ENCODE measurements at places on chromosomes 11 and 22.

GRCh38 chr11:75264356-75264755 is 23.8 kb downstream of the TPBGL start:
- H3K4me3 ChIP-seq = no peak overlapping the region
- peak overlapping the region; percentile 16 for H3K27ac ChIP-seq
- no peaks in the 10 kb centered on the region for H3K27me3 ChIP-seq
- DNase-seq = no peak

GRCh38 chr22:22685586-22685985 is 41.2 kb downstream of the GGTLC2 start:
- no peaks in the 10 kb centered on the region for H3K4me1 ChIP-seq
- H3K4me3 ChIP-seq = no peak overlapping the region
- no peaks in the 10 kb centered on the region for H3K36me3 ChIP-seq
- no peak for DNase-seq
- no peak overlapping the region for H3K27ac ChIP-seq

DNA sequence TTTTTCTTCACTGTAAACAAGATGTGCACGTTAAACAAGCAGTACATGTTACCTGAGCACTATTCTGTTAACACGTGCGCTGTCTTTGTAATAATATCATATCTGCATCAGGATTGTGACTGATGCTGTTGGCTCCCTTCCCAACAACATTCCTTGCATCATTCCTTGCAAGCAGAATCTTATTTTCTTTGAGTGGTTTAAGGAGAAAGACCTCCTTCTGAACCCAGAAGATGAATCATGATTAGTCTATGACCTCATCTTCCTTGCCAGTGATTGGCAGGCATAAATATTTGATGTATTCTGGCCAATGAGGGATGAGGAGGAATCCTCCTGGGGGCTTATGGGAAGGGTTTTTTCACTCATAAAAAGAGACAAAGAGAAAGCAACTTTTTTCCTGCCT is 46.2 kb downstream of the C11orf71 start:
- peaks cover 8% of the 10 kb centered on the region for H3K27me3 ChIP-seq
- no peaks in the 10 kb centered on the region for H3K36me3 ChIP-seq
- no peak for DNase-seq
- H3K27ac ChIP-seq = no peak overlapping the region

GRCh38 chr11:57031556-57031955 is 42.8 kb downstream of the OR5AK2 start:
- H3K4me1 ChIP-seq = no peaks in the 10 kb centered on the region
- H3K27me3 ChIP-seq = no peaks in the 10 kb centered on the region
- H3K4me3 ChIP-seq = no peak overlapping the region
- no peaks in the 10 kb centered on the region for H3K36me3 ChIP-seq
- H3K27ac ChIP-seq = no peak overlapping the region

DNA sequence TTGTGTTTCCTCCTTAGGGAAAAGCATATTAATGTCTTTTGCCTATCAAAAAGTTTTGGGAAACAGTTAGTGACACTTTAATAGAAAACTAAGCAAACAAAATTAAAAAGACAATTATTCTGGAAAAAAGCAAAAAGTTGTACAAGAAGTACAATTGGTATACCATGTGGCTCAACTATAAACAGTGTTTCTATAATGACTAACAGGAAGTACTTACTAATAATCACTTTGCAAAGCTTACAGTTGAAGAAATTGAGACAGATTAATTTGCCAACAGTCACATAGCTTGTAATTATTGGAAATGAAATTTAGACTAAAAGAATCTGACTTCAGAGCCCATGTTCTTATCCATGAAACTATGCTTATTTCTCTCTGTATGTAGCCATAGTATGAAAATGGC is 24.7 kb downstream of the PPME1 start:
- H3K4me3 ChIP-seq = no peak overlapping the region
- H3K36me3 ChIP-seq = peaks cover 31% of the 10 kb centered on the region
- no peak overlapping the region for H3K27ac ChIP-seq
- peaks cover 4% of the 10 kb centered on the region for H3K4me1 ChIP-seq
- no peaks in the 10 kb centered on the region for H3K27me3 ChIP-seq

DNA sequence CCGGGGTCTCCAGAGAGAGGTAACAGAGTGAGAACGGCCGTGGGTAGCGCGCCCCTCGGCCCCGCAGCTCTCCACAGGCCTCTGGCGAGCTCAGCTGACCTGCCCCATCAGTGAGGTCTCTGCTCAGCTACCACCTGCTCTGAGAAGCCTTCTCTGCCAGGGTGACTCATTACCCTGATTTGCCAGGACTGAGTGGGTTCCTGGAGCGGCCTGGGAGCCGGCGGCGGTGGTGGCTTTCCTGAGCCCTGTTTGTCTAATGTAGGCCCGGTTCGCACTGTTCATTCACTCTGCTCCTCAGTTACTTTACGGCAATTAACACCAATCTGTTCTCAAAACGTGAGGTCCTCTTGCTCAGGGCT is 351.0 kb upstream of the B3GAT1 start:
- no peak overlapping the region for H3K4me3 ChIP-seq
- no peak overlapping the region for H3K27ac ChIP-seq
- no peaks in the 10 kb centered on the region for H3K27me3 ChIP-seq
- no peaks in the 10 kb centered on the region for H3K4me1 ChIP-seq

DNA sequence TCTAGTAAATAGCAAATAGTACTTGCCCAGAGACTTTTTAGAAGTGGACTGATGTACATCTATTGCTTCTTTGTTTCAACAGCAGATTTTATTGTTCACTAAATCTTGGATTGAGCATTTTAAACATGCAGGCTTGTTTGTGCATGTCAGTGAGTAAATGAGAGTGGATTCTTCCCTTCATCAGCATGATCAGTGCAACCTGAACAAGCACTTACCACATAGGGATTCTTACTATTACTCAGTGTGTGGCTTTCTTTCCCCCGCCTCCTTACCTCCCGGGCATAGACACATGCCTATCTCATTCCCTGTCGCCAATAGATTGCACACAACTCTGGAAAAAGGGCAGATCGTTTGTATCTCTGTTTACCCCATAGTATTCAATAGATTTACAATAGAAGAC is 197.5 kb downstream of the C11orf87 start:
- no peak overlapping the region for H3K27ac ChIP-seq
- H3K36me3 ChIP-seq = no peaks in the 10 kb centered on the region

DNA sequence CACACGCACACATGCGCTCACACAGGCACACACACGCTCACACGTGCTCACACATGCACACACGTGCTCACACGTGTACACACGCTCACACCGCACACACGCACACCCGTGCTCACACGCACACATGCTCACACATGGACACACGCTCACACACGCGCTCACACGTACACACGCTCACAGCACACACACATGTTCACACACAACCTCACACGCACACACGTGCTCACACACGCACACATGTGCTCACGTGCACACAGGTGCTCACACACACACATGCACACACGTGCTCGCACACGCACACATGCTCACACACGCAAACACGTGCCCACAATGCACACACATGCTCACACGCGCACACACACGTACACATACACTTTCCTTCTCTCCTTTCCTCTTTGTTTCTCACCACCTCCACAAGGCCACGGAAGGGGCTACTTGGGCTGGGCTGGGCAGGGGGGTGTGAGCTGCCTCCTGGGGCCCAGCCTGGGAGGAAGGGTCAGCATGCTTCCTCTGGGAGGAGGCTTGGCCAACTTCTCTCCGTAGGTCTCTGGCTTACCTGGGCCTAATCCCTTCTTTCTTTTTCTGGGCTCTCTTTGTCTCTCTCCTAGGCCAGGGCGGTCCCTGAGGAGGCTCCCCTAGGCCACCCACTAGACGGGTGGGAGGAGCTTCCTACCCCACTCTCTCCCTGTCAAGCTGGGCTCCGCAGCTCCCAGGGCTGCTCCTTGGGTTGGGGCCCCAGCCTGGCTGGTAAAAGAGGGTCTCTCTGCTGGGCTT is 34.5 kb upstream of the PARVG start:
- no peak overlapping the region for H3K4me3 ChIP-seq
- no peaks in the 10 kb centered on the region for H3K36me3 ChIP-seq
- DNase-seq = no peak
- H3K27ac ChIP-seq = no peak overlapping the region

DNA sequence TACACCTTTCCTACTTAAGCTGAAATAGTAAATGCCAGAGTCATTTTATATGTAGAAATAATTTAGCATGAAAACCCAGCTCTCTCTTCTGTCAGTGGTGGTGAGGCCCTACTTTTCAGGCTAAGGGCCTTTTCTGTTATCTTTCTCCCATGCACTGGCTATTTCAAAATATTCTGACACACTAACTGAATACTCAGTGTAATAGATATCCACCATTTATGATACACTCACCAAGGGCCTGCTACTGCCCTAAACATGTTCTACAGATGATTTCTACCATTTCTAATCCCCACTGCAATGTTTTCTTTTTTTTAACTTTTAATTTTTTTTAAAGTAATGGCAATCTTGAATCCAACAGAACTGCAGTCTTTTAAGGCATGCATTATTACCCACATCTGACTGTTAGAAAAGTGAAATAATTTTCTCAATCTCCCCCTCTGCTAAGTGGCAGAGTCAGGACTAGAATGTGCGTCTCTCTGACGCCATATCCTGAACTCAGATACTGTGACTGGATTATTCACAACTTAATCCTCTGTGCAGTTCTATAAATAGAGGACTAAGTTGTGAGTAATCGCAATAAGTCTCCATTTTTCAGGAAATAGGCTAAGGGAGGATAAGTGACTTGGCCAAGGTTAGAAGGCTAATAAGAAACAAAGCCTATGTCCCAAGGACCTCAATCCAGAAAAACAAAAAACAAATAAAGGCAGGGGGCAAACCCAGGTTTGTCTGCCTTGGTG is 44.0 kb downstream of the GRAMD1B start:
- DNase-seq = no peak
- H3K27me3 ChIP-seq = no peaks in the 10 kb centered on the region
- no peak overlapping the region for H3K27ac ChIP-seq
- peaks cover 51% of the 10 kb centered on the region for H3K4me1 ChIP-seq
- H3K36me3 ChIP-seq = peaks cover 30% of the 10 kb centered on the region

DNA sequence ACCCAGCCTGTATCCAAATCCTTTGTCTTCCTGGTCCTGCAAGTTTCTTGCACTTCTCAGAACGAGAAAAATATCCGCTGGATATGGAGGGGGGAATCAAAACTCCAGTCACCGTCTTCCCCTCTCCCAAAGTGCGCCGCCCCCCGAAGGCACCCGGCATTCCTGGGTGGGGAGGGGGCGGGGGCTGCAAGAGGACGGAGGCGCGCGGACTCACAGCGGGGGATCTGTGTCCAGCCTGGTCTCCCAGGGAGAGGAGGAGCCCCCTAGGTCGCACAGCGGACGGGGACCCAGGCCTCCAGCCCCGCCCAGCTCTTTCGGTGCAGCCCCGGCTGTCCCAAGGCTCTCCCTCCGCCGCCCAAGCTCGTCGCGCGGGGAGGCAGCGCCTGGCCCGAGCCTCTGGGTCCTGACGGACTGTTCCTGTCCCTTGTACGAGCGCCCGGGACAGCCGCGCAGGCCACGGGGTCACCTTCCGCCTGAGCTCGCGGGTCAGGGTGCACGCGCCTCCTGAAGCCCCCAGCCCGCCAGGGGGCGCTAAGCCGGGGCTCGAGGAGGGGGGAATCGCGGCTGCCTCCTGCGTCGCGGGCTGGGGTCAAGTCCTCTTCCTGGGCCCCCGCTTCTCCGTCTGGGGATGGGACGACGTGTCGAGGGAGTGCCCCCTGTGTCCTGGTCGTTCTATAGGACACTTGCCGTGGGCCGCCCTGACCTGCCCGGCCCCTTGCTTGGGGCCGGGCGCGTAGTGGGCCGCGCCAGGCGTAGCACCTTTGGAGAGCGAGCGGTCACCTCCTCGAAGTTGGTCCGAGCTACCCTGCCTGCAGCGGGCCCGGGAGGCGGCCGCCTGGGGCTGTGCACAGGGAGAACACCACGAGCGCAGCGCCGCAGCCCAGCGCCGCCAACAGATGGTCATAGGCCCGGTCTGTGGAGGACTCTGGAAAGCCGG is 2.4 kb upstream of the WNT11 start:
- peak overlapping the region; percentile 74 for H3K4me3 ChIP-seq
- H3K36me3 ChIP-seq = no peaks in the 10 kb centered on the region
- DNase-seq = peak; percentile 80
- H3K27me3 ChIP-seq = peaks cover 76% of the 10 kb centered on the region

DNA sequence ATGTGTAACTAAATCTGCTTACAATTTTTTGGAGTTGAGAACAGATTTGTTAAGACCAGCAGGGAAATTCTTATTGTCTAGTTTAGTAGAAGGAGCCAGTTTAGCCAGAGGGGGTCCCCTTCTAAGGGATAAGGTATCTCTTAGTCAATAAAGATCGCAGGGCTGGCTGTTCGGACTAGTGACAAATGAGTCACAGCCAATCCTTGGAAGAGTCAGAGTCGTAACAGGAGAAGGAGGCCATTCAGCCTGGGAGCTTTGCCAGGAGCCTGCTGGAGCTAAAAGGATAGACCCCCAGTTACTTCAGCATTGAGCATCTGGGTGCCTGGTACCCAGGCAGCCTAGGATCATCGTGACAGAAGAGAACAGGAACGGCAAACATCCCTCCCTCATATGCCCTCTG is 191.6 kb upstream of the ARHGAP20 start:
- peaks cover 2% of the 10 kb centered on the region for H3K27me3 ChIP-seq
- peaks cover 18% of the 10 kb centered on the region for H3K4me1 ChIP-seq
- peaks cover 2% of the 10 kb centered on the region for H3K36me3 ChIP-seq
- no peak overlapping the region for H3K27ac ChIP-seq
- DNase-seq = no peak
- no peak overlapping the region for H3K4me3 ChIP-seq

GRCh38 chr22:45285263-45286058 is 712 bp downstream of the UPK3A start:
- H3K4me1 ChIP-seq = peaks cover 2% of the 10 kb centered on the region
- H3K36me3 ChIP-seq = no peaks in the 10 kb centered on the region
- peaks cover 24% of the 10 kb centered on the region for H3K27me3 ChIP-seq

DNA sequence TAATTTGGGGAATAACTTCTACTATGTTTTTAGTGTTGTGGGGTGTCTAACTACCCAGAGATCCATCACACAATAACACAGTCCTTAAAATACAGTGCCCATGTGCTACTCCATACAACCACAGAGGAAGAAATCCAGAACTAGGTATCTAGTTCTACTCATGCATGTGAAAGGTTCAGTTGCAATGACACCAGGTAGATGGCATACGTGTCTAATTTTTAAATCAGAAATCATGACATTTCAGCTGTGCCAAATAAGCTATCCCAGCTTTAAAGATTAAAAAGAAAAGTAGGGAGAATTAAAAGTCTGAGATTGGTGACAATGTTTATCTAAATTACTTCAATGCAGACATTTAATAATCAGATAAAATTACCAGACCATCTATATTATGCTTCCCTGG is 122.2 kb downstream of the CD44 start:
- no peak overlapping the region for H3K4me3 ChIP-seq
- peaks cover 14% of the 10 kb centered on the region for H3K4me1 ChIP-seq
- no peak for DNase-seq

- H3K4me3 ChIP-seq = peak overlapping the region; percentile 78
- no peak for DNase-seq
- H3K36me3 ChIP-seq = peaks cover 5% of the 10 kb centered on the region
Measured at GRCh38 chr11:44729063-44729462, 2.3 kb downstream of the TSPAN18 start.

Data from activated CD4-positive, alpha-beta memory T cell treated with anti-CD3 and anti-CD28 coated beads, Interleukin-2, amount 10 ng/mL, durations not matched to agents 7 days and 5 days (primary cell).